KG1 (cell line): ENCODE measurements at places on chromosomes 3 and 15.

DNA sequence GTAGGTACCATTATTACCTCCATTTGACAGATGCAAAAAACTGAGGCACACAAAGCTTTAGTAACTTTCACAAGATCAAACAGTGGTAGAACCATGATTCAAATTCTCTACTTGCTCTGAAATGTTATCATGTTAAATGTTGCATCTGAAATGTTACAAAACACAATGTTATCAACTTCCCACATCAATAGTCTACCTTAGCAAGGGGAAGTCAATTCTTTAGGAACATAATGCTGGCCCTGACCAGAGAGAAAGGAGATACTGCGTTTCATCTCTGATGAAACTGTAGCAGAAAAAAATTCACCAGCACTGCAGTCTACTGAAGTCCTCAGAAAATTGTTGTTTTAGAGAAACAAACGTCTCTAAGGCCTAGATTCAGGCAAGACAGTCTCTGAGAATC lies 174.1 kb downstream of the SATB1 start:
- DNase-seq: no peak

DNA sequence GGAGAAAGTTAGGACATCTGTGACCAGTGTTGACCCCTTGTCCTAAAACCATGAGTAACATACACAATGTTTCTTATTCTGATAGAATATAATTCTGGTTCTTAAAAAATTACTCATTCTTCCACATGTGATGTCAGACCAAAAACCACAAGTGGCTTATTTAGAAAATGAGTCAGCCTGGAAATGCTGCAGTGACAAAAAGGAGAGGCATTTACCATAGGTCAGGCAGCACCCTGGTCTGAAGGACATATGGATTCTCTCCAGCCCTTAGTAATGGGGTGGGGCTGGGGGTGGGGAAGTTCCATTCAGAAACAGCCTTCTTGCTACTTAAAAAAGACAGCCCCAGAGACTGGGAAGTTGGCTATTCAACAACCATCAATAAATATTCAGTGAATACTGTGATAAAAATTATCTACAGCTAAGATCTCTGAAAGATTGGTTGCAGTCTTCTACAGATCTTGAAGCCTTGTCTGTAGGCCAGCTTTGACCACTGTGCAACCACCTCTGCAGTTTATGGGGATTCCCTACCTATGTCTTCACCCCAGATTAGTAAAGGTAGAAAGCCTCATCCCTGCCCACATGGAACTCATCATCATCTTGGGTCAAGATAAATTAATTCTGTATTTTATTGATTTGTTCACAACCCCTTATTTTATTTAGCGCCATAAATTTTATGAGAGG lies 34.9 kb upstream of the TIMP4 start:
- DNase-seq: peak; percentile 41

DNA sequence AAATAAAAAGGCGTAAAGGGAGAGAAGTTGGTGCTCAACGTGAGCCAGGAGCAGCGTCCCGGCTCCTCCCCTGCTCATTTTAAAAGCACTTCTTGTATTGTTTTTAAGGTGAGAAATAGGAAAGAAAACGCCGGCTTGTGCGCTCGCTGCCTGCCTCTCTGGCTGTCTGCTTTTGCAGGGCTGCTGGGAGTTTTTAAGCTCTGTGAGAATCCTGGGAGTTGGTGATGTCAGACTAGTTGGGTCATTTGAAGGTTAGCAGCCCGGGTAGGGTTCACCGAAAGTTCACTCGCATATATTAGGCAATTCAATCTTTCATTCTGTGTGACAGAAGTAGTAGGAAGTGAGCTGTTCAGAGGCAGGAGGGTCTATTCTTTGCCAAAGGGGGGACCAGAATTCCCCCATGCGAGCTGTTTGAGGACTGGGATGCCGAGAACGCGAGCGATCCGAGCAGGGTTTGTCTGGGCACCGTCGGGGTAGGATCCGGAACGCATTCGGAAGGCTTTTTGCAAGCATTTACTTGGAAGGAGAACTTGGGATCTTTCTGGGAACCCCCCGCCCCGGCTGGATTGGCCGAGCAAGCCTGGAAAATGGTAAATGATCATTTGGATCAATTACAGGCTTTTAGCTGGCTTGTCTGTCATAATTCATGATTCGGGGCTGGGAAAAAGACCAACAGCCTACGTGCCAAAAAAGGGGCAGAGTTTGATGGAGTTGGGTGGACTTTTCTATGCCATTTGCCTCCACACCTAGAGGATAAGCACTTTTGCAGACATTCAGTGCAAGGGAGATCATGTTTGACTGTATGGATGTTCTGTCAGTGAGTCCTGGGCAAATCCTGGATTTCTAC lies at the start of gene RARB:
TSS of gene RARB (plus strand) at position 322 of the 847 bp plus-strand sequence. CDS start at position 791, 469 bp downstream.
- no peak for DNase-seq

GRCh38 chr3:170889630-170890029 lies 18.8 kb downstream of the EIF5A2 start:
- no peak for DNase-seq

GRCh38 chr15:88378188-88378637 lies 89.0 kb downstream of the MRPL46 start:
- no peak for DNase-seq

- DNase-seq: no peak
Measured at GRCh38 chr15:36529296-36530011, 50.0 kb upstream of the CDIN1 start.

GRCh38 chr3:53880396-53881345 lies 1.3 kb downstream of the ACTR8 start:
- DNase-seq: no peak
